Activated T-cell treated with anti-CD3 and anti-CD28 coated beads, Interleukin-2, amount 50 U/mL, for 1 hour (primary cell): ENCODE measurements at places on chromosomes 1 and 21.

GRCh38 chr21:46124083-46124925 lies 26.4 kb downstream of the COL6A2 start:
- DNase-seq: peak; percentile 10

- no peak for DNase-seq
Observed at GRCh38 chr1:173137107-173137706, 69.9 kb downstream of the TNFSF4 start.

DNA sequence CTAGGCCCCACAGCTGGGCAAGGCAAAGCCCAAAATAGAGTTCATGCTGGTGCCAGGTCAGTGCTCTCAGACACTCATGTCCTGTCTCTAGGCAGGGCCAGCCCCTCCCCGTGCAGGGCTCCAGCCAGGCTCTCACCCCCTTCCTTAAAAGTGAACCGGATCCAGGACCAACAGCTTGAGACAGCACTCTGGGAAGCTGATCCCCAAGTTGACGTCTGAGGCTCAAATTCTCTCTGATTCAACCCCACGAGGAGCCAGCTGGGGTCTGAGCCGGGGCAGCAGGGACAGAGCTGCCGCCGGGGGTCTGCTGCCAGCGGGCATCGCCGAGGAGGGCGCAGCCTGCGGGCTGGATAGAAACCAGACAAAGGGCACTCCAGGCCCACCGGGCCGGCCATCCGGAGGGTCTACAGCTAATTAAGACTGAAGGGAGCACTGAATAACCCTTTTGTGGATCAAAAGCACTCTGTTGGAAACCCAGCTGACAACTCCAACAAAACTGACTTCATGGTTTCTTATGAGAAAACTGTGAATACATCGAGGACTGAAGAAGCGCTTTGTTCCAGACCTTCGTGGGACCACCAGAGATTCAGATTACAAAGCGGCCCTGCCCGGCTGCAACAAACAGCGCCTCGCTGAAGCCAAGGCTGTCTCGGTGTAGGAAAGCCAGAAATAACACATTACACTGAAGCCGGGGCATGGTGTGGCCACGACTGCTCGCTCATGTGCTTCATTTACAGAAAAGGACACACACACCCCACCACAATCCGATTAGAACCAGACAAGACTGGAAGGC lies 95.8 kb downstream of the PSMG1 start:
- no peak for DNase-seq

- no peak for DNase-seq
Observed at GRCh38 chr1:11848373-11848700, 754 bp upstream of the NPPA start.

DNA sequence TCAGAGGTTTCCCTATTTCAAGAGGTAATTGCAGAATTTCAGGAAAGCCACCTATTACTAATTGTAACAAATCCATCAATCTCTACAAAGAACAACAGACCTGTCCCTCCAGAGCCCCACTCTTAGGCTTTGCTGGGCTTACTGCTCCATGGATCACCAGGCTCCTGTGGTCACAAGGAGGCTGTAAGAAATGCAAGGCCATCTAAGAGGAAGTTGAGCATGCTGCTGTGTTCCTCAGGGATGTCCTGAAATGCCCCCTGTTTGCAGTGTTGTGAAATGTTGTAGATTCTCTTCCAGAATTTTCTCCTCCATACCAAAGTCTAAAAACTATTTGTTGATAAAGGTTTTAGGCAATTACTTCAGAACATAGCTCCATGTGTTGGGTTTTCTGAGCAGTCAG lies 24.4 kb upstream of the DUSP23 start:
- no peak for DNase-seq
